Activated T-cell treated with anti-CD3 and anti-CD28 coated beads, Interleukin-2, amount 50 U/mL, for 24 hours (primary cell): ENCODE measurements at places on chromosomes 11 and 22.
A peak's percentile ranks its signal among the peaks of the same experiment; 100 is the strongest.

DNA sequence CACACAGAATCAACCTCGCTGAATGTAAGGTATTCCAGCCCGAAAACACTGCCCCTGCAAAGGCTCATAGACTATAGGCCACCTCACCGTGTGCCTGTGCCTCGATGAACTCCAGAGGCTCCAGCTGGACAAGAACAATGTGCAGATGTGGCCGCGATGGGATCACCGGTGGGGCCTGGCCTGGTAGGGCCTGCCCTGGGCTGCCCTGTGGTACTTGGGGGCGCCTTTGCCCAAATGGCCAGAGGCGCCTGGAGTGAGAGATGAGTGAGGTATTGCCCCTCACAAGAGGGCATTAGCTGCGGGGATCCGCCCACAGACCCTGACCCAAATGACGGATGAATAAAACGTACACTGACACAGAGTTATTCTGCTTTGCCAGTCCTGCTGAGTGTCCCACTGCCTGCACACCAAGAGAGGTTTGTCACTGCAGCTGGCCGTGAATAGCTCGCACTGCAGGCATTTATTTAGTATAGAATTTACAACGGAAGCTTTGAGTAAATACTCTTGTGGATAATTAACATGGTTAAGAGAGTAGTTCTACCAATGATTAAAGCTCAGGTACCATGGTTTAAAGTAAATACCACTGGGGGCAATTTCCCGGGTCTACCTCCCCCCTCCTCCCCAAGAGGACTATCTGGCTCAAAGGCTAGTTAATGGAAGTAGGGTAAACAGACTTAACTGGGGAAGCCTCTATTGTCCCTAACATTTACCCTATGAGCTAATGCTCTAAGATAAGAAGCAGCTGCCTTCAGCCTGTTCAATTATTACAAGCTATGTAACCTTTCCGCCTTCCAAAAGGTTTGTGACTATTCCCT lies 101.1 kb upstream of the IGLL5 start:
- no peak for DNase-seq

- no peak for DNase-seq
Observed at GRCh38 chr11:94851864-94852636, 83.9 kb downstream of the AMOTL1 start.

DNA sequence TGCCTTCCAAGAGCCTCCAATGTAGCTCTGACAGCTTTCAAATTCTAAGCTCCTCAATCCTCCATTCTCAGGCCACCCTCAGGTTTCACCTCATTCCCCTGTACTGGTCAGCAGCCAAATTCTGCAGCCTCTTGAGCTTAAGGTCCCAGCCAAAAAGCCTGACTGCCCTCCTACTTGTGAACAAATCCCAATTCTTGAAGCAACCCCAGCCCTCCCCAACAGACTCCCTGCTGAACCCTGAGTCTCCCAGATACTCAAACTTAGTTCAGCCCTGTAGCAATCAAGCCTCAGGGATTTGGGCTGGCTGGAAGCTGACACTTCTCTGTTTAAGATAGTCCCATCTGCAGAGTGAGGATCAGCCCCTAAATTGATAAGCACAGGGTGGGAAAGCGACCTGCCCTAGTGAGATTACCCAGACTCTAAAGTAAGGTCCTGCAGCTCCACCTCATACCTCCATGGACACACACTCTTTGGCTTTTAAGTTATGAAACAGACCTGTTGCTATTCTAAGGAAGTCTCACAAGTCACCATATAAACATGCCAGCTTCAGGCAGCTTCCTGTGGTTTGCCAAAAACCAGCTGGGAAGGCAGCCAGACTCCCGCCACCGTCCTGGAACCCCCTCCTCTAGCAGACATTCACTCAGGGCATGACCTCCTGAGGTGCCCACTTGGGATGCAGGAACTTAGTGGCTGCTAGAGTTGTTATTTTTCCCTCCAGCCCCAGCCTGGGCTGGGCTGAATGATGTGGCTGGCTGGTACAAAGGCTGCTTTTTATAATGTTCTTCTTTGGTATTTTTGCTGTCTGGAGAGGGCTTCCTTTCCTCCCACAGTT lies 82.5 kb upstream of the PICALM start:
- DNase-seq = no peak

GRCh38 chr11:88402192-88402715 lies 64.7 kb upstream of the CTSC start:
- DNase-seq = no peak

- DNase-seq = peak; percentile 23
Observed at GRCh38 chr11:10499874-10500601, 40.9 kb downstream of the RNF141 start.

GRCh38 chr11:64788321-64789215 lies 10.2 kb upstream of the SF1 start:
- DNase-seq = no peak

DNA sequence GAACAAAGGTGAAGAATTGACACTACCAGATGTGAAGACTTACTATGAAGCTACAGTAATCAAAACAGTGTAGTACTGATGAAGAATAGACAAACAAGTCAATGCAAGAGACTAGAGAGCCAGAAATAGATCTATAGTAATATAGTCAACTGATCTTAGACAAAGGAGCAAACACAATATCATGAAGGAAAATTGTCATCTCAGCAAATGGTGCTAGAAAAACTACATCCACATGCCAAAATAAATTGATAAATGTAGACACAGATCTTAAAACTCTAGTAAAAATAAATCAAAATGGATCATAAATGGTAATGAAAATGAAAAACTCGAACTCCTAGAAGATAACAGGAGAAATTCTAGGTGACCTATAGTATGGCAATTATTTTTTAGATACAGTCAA lies 609.5 kb downstream of the NELL1 start:
- DNase-seq = no peak

DNA sequence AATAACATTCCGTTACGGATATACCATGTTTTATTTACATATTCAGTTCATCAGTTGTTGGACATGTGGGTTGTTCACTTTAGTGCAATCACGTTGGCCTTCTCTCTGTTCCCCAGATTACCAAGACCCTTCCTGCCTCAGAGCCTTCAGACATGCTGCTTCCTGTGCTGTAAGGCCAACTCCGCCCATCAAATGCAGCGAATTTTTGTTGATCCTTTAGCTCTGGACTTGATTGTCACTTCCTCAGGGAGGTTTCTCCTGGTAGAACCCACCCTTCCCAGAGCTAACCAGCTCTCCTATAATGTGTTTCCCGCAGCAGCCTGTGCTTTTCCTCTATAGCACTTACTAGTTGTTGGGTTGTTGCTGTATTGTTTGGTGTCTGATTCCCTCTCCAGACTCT lies 39.4 kb downstream of the SWAP70 start:
- DNase-seq = no peak

GRCh38 chr11:4455419-4455818 lies 6.3 kb downstream of the OR52K2 start:
- DNase-seq = no peak

GRCh38 chr11:76637491-76638269 lies 32.9 kb downstream of the LRRC32 start:
- peak; percentile 20 for DNase-seq

DNA sequence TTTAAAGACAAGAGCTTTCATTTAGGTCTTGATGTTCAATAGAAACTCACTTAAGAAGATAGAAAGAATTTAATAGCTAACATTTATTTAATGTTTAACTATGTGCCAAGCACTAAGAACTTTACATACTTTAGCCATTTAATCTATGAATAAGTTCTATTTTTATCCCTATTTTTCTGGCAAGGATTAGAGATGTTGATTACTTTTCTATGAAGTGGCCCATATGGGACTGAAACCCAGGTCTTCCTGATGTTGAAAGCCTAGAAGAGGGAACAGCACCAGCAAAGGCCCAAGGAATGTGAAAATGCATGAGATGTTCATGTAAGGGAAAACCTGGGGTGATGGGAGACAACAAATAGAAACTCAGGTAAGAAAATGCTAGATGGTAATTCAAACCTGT lies 15.4 kb upstream of the TBCEL start:
- DNase-seq = no peak
